Activated T-cell treated with anti-CD3 and anti-CD28 coated beads for 24 hours (primary cell): ENCODE measurements at places on chromosomes 7 and 10.

GRCh38 chr7:2105917-2106316 is 126.8 kb downstream of the MAD1L1 start:
- DNase-seq: no peak

DNA sequence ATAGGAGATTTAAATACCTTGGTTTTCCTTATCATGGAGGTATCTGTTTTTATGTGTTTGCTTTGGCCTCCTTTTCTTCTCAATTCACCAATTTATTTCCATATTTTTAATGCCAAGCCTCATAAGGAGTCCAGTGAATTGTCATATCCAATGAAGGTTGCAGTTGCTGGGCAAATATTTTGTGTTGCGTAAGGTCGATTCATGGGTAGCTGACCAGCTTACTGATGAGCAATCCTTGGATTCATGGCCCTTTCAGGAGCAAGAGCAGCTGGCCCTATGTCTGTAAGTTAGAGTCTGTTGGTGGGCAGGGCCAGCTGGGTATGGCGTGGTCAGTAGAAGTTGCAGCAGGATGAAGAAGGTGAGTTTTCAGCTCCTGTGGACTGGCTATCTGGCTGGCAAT is 182.9 kb downstream of the PFKFB3 start:
- no peak for DNase-seq

GRCh38 chr10:131998050-131998844 is 16.5 kb upstream of the BNIP3 start:
- DNase-seq: no peak

GRCh38 chr10:127450644-127451043 is 98.5 kb upstream of the NPS start:
- no peak for DNase-seq

DNA sequence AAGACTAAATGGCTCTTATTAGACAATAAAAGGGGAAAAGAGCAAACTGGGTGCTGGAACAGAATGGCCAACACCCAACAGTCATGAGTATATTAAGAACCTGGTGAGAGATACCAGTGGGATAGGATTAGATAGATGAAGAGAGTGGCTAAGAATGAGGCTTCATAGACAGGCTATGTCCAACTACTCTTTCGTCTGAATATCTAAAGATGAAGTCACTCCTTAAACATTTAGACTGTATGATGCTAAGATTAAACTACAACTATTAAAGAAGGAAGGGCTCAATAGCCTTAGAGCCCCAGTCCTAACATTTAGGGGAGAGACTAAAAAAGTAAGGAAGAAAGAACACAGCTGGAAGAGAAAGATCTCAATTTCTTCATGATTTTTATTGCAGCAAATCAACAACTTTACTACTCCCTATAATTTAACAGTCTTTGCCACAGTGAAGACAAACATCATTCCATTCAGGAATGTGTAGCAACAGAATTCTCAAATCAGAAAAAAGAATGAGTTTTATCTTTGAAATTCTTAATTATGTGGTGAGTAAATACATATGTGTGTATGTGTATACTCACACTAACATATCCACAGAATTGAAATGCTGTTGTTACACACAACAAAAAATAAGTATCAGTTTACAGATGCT is 45.6 kb downstream of the CACNA2D1 start:
- DNase-seq: no peak

GRCh38 chr7:135714534-135715009 is 13.4 kb downstream of the SLC13A4 start:
- DNase-seq: no peak

DNA sequence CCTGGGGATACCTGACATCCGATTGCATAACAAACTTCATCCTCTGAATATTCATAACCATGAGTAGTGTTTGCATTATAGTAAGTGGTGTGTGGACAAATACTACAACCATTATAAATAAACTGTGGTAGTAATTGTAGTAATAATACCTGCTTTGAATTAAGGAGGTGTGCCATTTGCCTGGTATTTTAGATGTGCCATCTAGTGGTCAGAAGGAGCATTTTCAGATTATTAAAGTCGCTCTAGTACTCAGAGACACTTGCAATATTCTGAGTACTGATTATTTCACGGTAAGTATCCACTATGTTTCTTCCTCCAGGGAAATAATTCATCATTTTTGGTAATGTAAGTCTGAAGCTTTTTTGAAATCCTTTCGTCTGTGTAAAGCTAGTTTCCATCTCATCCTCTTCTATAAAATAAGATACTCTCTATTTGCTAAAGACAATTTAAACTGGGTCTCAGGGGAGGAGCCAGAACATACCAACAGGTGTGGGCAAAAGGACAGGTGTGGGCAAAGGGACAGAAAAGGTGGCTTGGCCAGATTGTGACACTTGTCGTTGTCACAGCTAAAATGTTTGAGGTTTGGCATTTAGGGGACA is 115.3 kb upstream of the WDR11 start:
- no peak for DNase-seq

- no peak for DNase-seq
These were observed 16.9 kb downstream of the CDH23 start for GRCh38 chr10:71413581-71413980.

DNA sequence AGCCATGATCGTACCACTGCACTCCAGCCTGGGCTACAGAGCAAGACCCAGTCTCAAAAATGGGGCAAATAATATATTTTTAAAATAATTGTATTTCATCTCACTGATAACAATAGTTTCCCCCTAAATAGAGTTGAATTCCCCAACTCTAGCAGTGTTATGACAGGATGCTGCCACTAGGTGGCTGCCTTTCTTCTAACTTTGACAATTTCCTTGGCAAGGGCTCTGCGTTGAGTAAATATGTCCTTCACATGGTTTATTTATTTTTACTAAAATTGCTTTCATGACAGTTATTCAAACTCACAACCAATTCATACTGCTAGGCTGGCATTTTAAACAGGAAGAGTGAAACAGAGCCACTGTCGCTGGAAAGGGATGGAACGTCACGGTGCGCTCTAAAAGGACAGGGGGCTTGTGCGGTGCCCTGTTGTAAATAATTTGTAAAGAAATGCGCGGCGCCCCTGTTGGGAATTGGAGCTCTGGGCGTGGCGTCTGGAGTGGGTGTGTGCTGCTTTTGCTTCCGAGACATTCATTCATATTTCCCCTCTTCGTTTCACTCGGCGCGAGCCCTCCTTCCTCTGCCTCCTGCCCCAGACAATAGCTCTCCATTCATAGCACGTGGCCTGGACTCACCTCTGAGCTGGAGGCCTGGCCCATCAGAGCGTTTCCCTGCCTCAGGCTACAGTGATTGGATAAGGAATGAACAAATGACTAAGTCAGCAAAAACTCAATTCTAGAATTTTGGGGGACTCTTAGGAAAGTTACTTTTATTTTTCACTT is 20.5 kb upstream of the PITRM1 start:
- DNase-seq: peak; percentile 44
